ENCODE measurements at places on chromosomes 3 and 15.

- DNase-seq = no peak
These were observed 22.8 kb upstream of the FGD5 start for GRCh38 chr3:14795996-14796395.

DNA sequence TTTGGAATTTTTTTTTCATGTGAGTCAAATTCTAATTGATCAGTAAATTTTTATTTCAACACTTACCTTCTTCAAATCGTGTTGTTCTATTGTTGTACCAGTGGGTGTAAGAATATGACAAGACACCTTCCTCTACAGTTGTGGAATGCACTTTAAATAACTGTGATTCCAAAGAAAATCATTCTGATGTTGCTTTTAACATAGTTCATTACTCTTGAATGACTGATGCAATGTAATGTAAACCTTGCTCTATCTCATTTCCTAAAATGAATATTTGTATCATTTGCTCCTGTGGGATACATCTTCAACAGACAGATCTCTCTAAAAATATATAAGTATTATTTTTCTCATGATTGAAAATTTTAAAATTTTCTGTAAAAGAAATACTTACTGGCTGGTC, 313.4 kb downstream of the RBMS3 start:
- DNase-seq = no peak

DNA sequence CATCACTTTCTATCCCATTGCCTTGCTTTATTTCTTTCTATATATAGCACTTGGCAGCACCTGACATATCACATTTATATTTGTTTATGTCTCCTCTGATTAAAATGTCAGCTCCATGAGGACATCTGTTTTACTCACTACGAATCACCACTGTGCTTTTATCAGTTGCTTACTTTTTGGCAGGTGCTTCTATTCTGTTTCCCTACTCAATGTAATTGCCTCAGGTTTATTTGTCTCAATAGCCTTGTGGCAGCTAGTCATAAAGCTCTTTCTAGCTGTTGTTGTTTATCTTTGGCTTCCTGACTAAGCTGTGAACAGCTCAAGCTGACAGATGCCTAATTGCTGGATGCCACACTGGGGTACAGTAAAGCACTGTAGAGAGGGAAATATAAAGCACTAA, 85.5 kb downstream of the VPS13C start:
- DNase-seq = no peak

- no peak for DNase-seq
These were observed 12.4 kb downstream of the AMIGO3 start for GRCh38 chr3:49707113-49707480.

DNA sequence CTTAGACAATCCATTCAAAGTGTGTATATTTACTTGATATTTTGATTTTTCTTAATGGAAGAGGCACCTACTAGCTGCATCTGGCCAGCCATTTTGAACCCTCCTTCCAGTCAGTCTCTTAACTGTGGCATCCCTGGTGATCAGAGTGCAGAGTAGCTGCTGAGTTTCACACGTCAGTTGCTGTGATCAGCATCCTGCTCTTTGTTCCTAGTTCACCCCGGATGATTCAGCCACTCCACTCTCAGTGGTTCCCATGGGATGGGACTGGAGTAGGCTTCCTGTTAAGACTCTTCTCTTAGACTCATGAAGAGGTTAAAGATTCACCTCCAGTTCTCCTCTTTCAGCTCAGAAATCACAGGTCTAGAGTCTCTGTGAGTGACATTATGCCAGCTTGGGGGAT, 75.8 kb downstream of the STXBP5L start:
- DNase-seq = no peak

GRCh38 chr3:114223143-114223542, 14.2 kb downstream of the ZNF80 start:
- no peak for DNase-seq

DNA sequence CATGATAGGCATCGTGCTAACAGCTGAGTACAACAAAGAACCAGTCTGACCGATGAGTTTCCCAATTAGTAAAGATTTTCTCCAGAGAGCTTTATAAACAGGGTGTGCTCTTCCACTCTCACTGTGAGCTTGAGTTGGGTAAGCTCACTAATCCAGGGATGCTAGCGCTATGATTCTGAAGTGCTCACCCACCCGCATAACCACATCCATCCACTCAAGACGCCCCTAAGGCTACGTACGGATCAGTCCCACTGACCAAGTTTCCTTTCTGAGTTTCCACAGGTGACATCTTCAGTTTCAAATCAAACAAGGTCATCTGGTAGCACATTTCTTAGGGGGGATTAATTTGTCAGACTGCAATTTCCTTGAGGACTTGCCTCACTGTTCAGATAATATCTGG, 141.1 kb upstream of the ABI3BP start:
- DNase-seq = no peak

GRCh38 chr3:77254967-77255831, 215.3 kb downstream of the ROBO2 start:
- DNase-seq = no peak

GRCh38 chr3:60801307-60801706, 449.9 kb downstream of the FHIT start:
- no peak for DNase-seq
